ENCODE measurements at places on chromosomes 1 and 21.

GRCh38 chr21:32483293-32483595, 70.7 kb downstream of the EVA1C start:
- DNase-seq = no peak

DNA sequence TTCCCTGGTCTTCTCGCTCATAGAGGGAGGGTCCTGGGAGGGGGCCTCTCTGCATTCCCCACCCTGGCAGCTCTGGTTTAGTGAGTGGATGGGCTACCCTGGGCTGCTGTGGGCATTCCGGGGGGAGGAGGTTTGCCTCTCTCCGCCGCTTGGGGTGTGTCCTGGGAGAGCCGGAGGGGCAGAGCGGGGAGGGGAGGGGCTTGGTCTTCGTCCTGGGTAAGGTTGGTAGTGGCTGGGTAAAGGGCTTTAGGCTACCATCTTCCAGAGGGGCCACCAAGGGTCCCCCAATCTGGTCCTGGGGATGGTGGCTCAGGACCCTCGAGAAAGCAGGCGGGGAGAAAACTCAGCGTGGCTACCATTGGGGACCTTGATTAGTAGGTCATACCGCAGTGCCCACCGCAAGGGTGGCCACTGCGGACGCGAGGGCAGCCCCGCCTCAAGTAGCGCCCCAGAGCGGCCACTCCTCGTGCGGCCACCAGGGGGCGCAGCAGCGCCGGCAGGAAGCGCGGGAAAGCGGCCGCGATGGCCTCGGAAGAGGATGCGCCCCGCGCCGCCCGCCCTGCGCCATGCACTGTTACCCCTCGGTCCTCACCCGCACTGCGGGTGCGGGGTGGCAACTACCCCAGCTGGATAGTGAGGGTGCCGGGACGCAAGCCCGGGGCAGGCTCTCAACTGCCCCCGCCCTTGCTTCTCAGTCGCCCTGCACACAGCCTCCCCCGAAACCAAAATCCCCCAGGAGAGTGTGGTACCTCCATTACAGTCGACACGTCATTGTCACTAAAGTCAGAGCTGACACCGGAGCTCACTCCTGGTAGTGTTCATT, 44.1 kb upstream of the SLC25A33 start:
- DNase-seq = peak; percentile 56

- no peak for DNase-seq
These were observed 178.0 kb downstream of the ZNF281 start for GRCh38 chr1:200231787-200232231.

- no peak for DNase-seq
These were observed 1.6 kb upstream of the QSOX1 start for GRCh38 chr1:180153032-180153431.

DNA sequence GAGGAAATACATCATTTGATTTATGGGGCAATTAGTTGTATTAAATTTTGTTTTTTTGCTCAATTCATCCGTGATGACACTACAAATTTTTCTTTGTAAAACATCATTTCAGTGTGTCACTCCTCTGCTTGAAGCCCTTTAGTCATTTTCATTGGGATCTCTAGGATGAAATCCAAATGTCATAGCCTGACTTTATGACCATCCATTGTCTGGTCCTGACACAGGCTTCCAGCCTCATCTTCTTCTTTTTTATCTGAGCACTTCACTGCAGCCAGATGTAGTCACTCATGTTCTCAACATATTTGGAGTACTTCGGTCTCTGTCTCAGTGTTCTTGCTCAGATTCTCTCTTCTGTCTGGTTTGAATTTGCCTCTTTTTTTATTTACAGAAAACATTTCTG, 173.1 kb downstream of the HMCN1 start:
- DNase-seq = no peak

GRCh38 chr1:204670152-204670927, 15.2 kb downstream of the LRRN2 start:
- DNase-seq = no peak

DNA sequence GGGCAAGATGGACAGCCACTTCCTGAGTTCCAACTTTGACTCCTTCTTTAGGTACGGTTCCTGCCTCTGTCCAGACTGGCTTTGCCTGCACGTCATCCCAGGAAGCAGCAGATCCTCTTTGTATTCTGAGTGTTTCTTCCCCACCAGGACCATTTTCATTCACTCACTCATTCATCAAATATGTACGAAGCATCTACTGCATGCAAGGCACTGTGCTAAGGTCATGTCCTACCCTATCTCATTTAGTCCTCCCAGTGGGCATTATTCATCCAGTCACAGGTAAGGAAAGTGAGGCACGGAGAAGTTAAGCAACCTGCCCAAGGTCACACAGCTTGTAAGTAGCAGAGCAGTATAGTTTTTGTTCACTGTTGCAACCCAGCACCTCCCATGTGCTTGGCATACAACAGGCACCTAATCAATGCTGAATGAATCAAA, 13.9 kb downstream of the CRYBG2 start:
- no peak for DNase-seq

DNA sequence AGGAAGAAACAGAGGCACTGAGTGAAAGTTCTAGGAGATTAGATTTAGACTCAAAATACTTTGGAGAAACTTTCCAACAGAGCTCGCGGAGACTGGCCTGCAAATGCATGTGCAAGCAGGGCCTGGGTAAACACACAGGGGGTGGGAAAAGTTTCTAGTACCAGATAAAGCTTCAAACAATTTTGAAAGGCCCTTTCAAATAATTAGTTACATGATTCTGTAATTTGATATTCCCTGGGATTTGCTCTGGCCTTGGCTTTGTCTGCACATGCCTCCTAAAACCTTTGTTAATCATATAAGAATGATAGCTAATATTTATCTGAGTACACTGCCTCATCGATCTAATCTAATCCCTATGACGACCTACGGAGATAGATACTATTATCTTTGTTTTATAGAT, 31.3 kb downstream of the VTCN1 start:
- DNase-seq = no peak

GRCh38 chr1:163565166-163565565, 243.4 kb downstream of the NUF2 start:
- DNase-seq = no peak

GRCh38 chr21:32238063-32238462, 40.8 kb downstream of the MIS18A start:
- no peak for DNase-seq

DNA sequence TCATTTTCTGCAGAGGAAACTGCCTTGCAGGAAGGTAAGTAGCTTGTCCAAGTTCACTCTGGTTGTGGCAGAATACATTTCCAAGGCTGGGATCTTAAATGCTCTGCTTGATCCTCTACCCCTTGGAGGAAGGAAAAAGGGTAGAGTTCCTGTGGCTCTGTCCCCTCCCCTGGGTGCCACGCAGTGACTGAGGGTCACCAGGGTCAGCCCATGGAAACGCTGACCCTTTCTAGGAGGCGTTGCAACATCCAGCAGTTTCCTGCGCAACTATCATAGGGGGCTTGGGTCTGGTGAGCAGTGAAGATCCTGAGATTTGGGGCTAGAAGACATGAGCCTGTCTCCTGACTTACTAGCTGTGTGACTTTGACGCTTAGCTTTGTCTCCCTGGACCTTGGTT, 29.4 kb upstream of the EPS8L3 start:
- no peak for DNase-seq

- no peak for DNase-seq
These were observed 6.1 kb downstream of the HTR6 start for GRCh38 chr1:19670787-19671186.

GRCh38 chr21:34805157-34805556, 136.4 kb downstream of the CLIC6 start:
- DNase-seq = no peak

DNA sequence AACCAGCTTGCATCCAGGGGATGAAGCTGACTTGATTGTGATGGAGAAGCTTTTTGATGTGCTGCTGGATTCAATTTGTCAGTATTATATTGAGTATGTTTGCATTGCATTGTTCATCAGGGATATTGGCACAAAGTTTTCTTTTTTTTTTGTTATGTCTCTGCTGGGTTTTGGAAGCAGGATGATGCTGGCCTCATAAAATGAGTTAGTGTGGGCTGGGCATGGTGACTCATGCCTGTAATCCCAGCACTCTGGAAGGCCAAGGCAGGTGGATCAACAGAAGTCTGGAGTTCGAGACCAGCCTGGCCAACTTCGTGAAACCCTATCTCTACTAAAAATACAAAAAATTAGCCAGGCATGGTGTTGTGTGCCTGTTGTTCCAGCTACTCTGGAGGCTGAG, 8.6 kb downstream of the OR2L3 start:
- no peak for DNase-seq

DNA sequence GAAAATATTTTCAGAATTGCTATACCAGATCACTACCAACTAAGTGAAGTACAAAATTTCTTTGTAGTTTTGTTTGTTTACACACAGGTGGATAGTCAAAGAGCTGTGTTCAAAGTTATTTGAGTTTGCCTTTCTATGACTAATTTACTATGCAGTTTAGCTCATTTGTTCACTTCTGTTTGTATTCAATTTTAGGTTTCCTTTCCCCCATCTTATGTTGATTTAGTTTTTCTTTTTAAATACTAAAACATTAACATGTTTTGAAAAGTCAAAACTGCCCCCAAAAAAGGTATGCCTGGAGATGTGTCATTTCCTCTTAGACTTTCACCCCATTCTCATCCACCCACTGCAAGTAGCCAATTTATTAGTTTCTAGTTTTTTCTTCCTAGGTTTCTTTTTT, 18.7 kb upstream of the RIPPLY3 start:
- no peak for DNase-seq

DNA sequence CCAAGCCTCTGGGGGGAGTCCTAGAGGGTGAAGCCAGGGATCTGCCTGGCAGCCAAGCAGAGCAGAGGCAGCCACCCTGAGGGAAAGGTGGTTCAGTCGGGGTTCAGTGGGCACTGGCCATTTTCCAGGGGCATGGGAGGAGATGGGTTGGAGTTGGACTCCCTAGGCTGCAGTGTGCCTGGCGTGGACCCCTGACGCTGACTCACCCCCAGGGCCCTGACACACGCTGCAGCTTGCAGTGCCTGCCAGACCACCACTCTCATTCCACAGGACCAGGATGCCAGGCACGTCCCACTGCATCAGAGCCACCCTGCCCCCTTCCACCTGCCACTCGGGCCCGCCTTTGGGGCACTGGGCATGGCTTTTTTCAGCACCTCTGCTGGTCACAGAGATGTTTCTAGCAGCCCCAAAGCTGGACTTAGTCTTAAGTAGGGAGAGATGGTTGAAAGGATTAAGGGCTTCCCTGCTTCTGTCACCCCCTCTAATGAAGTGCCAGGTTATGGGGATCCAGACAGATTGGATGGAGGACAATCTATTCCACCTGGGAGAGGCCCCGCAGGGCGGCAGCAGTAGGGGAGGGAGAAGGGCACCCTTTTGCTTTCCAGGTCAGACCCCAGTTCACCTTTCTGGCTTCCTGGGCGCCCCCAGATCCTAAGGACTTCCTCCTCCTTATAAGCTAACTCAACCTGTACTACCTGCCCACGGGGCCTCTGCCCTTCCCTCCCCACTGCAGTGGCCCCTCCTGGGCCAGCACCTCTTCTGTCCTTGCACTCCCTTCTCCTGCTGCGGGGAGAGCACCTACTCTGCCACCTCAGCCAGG, 1.6 kb downstream of the SYT2 start:
- no peak for DNase-seq

GRCh38 chr1:1189111-1189510, 15.4 kb downstream of the TTLL10 start:
- no peak for DNase-seq

DNA sequence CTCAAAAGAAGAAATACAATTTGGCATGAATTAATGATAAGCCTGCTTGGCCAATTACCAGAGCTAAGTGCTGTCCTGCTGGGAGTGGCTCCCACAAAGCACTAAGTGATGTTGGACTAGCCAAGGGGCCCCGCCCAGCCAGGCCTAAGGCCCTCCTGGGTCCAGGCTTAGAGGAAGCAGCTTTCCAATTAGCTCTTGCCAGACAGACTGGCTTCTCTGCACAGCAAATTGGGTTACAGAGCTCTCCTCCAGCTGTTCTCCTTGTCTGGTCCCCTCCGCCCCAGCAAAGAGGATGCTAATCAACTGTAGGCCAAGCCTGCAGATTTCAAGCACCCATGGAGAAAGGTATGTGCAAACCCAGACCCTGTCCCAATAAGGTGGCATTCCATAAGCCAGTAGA, 151.9 kb downstream of the DMRTA2 start:
- no peak for DNase-seq

GRCh38 chr1:172069534-172069933, 228.2 kb downstream of the DNM3 start:
- no peak for DNase-seq

GRCh38 chr1:29884740-29885139, 648.4 kb downstream of the PTPRU start:
- DNase-seq = no peak

- DNase-seq = no peak
These were observed 286.2 kb upstream of the DUSP10 start for GRCh38 chr1:222028116-222028515.

- DNase-seq = peak; percentile 54
These were observed 10.5 kb downstream of the ATP5IF1 start for GRCh38 chr1:28246427-28246832.

GRCh38 chr1:39091845-39092645, 65.9 kb downstream of the NDUFS5 start:
- DNase-seq = peak; percentile 48

All from NCI-H1092 treated with DMSO at 0.1 percent for 48 hours (cell line).